ENCODE measurements at places on chromosomes 12 and 14.

GRCh38 chr12:96985515-96986362 lies 78.7 kb downstream of the NEDD1 start:
- peak; percentile 17 for DNase-seq

DNA sequence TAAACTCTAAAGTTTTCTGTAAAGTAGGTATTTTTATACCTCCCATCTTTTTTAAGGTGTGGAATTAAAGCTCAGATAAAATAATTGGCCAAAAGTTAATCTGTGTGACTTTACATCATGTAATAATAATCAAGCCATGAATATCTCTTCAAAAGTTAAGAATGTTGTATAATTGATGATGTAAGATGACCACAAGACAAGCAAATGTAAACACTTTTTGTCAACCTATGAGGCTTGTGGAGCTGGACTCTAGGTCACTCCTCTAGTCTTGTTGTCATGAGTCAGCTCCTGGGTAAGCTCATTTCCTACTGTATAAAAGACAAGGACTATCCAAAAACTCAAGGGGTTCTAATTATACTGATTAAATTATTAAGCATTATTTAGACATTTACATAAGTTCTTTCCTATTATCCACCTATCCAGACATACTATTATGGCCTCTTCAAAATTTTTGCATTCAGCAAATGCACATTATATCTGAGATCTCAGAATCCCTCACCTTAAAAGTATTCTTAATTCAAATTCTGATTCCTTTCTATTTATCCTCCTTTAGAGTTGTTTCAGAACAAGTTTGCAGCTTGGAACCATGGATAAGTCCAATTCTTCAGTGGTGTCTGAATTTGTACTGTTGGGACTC lies at the start of gene OR4K5:
Gene OR4K5, plus strand, starts transcription at position 587 of the 637 bp plus-strand sequence. Its CDS starts 0 bp downstream, at position 587.
- DNase-seq: no peak

GRCh38 chr12:69548687-69549086 lies 36.6 kb upstream of the CCT2 start:
- no peak for DNase-seq

- DNase-seq: no peak
Measured at GRCh38 chr12:27505109-27505508, 18.9 kb upstream of the PPFIBP1 start.

GRCh38 chr12:107318806-107319532 lies 225.6 kb upstream of the CRY1 start:
- DNase-seq: no peak

DNA sequence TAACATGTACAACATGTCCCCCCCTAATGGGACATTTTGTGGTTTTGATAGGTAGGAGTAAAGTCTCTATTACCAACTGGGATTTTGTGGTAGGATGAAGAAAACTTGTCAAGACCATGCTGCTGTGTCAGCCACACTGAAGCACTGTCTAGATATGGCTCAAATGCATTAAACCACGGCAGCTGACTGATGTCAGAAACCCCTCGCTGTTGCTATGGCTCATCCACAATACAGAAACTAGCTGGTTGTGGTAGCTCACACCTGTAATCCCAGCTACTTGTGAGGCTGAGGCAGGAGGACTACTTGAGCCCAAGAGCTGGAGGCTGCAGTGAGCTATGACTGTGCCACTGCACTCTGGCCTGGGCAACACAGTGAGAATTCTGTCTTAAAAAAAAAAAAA lies 40.1 kb downstream of the PAPLN start:
- DNase-seq: no peak

DNA sequence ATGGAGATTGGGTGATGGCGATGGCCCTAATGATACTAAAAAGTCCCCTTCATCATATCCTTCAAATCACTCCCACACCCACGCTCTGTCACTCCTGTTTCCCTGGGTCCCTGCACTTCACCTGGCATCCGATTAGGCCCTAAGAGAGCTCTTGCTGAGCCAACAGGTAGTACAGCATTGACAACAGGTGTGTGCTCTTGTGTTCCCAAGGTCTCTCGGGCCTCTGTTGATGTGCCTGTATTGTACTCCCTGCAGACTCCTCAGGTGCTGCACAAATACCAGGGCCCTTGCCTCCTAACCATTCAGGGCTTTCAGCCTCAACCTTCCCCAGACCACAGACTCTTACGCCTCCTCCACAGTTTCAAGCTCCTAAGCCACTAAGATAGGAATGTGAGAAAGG lies 25.8 kb upstream of the VDR start:
- no peak for DNase-seq

DNA sequence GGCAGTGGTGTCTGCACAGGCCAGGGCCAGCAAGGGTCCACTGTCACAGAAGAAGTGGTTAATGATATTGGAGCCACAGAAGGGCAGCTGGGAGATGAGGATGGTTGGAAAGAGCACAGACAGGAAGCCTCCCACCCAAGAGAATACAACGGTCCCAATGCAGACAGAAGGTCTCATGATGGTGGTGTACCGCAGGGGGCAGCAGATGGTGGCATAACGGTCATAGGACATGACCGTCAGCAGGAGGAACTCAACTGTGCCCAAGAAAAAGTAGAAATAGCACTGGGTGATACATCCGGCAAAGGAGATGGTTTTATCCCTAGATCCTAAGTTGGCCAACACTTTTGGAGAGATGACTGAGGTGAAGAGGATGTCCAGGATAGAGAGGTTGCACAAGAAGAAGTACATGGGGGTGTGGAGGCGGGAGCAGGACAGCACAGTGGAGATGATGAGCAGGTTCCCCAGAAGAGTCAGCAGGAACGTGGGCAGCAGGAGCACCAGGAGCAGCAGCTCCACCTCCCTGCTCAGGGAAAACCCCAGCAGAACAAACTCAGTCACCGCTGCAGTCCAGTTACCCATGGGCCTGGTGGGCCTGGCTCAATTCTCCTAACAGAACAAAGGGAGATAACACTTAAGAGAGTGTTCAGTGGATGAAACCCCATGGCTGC lies 9.8 kb downstream of the OR6J1 start:
- DNase-seq: no peak

- no peak for DNase-seq
Measured at GRCh38 chr12:50599366-50600095, 94.7 kb downstream of the DIP2B start.

- no peak for DNase-seq
Measured at GRCh38 chr14:45145214-45145613, 9.5 kb downstream of the FANCM start.

DNA sequence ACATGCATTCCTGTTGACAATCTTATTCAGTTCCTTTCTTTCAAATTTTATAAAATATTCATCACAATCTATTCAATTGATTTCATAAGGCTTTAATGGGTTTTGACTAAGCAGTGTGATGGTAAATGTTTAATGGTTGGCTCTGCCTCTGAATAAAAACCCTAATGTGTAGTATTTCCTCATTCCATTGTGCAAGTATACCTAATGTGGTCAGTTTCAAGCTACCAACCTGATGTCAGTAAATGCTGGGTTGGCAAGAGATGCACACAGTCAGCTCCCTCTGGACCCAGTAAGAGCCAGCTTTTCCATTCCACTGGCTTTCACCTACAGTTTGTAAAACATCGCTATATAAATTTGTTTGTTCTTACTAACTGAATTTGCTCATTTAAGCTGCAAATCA lies 53.9 kb downstream of the METTL25 start:
- no peak for DNase-seq

- no peak for DNase-seq
Measured at GRCh38 chr12:27970401-27971120, 2.0 kb downstream of the PTHLH start.

DNA sequence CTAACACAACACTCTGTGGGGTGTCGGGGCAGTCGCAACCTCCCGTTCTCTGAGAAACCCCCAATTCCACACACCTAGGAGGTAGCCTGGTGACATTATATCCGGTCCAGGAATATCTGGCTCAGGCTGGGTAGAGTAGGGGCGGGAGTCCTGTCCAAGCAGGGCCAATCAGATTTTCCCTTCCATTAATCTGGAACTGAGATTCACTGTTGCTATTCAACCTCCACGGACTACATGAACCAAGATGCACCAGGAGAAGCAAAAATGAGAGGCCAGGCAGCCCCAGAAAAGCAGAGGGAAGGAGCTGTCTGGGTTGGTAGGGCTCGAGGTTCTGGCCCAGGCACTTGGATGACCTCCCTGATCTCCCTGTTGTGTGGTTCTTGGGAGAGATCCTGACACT lies 51.0 kb downstream of the NINJ2 start:
- DNase-seq: no peak

DNA sequence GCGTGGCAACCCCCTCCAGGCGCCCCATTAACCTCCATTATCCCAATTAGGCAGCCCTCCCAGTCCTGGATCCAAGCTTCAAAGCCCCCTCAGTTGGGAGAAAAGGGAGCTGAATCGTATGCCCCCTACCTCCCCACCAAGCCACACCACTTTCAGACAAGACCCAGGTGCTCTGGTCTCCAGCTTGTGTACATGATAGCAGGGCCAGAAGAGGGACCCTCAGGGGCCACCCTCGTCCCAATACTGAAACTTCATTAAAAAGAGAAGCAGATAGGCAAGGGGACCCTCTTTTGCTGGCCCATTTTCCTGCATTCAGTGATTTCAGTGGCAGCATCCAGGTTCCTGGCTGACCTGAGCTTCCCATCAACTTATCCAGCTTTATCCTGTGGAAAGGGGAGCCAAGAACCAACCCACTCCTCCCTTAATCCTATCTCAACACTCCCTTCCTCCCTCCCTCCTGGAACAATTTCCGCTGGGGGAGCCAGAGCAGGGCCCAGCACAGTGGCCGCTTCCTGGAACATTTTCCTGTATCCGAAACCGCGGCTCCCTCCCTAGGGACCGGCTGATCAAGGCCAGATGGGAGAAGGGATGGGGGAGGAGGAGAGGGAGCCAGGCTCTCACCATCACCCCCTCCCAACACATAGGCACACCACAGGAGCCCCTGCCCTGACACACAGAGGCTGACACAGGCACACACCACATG lies 9.5 kb upstream of the SP7 start:
- no peak for DNase-seq

GRCh38 chr12:115407036-115407435 lies 723.1 kb upstream of the TBX3 start:
- DNase-seq: no peak

DNA sequence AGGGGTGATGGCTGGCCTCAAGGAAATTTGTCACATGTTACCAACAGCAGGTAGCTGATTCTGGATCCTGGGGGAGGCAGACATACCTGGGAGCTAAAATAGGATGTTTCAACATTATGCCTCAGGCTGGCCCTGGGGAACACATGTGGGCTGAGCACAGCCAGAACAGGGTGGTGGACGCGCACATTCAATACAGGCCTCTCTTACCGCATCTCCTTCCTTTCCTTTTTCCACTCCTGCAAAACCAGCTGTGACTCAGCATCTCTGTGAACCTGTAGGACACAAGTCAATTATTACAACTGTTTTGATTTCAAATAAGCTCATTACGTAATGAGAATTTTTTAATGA lies 61.0 kb downstream of the NT5DC3 start:
- DNase-seq: no peak

DNA sequence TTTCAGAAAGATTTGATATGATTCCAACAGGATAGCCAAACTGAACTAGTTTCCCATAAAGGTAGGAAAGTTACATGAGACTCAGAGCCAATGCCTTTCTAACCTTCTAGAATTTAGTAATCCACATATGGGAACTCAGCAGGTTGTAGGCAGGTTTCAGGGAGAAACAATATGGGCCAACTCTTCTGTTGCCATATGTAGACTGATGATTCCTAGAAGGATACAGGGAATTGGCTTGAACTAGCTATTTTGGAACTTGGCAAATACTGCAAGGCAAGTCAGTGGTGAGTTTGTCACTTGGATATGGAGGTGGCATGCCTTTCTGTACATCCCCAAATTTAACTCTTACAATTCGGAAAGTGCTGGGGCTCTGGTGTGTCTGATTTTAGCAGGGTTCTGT lies 15.5 kb downstream of the SUDS3 start:
- DNase-seq: no peak

- DNase-seq: no peak
Measured at GRCh38 chr12:68771223-68771925, 25.4 kb downstream of the SLC35E3 start.

GRCh38 chr12:1282670-1283315 lies 291.8 kb downstream of the ERC1 start:
- DNase-seq: no peak

DNA sequence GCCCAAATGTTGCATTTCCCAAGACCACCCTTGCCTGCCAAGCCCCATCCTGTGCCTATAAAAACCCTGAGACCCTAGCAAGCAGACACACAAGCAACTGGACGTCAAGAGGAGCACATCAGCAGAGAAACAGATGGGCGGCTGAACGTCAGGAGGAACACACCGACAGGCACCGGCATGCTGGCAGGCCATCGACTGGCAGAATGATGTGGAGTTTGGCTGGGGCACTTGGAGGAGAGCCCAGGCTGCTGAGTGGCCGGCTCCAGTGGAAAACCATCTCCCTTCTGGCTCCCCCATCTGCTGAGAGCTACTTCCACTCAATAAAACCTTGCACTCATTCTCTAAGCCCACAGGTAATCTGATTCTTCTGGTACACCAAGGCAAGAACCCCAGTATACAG lies 130.1 kb downstream of the SLC41A2 start:
- DNase-seq: no peak

DNA sequence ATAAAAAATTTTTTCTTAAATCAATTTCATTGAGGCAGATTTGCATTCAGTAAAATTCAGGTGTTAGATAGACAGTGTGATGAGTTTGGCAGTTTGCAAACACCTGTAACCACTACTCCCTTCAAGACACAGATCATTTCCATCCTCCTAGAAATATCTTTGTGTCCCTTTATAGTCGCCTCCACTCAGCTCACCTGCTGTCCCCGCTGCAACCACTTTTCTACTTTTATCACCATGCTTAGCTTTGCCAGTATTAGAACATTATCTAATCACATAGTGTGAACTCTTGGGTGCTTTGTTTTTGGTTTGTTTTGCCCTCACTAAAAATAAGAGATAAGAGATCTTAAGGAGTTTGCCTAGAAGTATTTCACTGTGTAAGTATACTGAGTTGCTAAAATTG lies 73.8 kb downstream of the DERA start:
- DNase-seq: no peak

DNA sequence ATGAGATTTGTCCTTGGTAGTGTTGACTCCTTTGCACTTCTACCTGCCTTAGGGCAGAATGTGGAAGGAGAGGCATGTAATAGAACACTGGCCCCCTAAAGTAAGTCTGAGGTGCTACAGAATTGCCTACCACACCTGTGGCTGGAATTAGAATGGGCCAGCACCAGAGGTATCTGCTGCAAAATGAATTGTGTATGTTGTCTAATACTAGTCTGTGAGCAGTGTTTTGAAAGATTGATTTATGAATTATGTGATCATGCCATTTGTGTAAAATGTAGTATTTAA lies 5.7 kb upstream of the STYX start:
- no peak for DNase-seq

DNA sequence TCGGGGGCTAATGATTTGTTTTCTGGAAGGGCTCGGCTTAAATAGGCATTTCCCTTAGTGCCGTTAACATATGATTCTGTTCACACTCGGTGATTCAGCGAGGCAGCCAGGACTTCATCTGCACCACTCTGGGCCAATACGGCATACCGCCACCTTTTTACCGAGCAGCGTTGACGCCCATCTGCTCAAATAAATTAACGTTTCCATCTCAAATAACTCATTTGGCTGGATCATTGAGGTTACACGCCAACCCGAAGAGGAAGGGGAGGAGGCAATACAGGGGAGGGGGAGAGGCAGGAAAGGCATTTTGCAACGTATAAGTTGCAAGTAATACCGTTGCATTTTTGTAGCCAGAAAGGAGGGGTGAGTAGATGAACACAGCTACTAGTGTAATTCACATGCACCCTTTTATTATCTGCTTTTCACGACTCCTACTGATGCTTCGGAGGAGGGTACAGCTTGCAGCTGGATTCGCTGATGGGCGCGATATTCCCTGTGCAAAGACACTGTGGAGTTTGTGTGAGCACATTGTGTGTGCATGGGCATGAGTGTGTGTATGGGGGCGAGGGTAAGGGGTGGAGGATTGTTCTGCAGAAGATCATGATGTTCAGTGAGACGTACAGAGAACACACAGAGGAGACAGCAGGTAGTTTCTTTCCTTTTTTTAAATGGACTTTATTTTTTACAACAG lies 45.9 kb downstream of the MAP1LC3B2 start:
- no peak for DNase-seq
